ENCODE measurements at places on chromosomes 13 and 19.

DNA sequence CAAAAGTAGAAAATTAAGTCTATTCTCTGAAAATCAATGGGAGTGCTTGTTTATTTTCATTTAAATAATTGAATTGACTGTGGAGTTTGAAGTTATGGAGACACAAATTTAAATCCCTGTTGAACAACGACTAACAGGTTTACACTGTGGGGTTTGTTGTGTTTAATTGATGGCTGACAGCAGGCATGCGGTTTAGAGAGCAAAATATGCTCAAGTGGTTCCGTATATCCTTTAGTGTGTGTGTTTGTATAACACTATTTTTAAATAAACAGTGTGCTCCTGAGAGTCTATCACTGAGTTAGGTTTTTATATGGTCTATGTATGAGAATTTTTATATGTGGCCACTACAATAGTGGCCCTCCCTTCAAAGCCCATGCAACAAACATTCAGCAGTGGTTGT, 332.0 kb downstream of the GPC6 start:
- DNase-seq = no peak

- no peak for DNase-seq
These were observed 2.3 kb downstream of the DYRK1B start for GRCh38 chr19:39831679-39832078.

DNA sequence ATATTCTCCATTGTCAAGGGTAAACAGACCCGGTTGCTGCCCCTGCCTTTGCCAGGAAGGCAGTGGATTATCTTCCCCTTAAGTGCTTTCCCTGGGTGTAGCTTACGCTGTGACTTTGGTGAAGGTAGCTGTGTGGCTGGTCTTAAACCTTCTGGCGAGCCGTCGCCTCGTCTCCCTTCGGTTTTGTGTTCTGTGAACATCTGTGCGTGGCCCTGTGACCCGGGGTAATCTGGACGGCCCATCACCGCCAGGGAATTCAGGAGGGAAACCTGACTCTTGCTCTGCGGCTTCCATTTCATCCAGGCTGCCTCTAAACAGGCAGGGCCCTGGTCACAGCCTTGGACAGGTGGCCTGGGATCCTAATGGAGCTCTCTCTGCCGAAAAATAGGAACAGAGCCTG, 78.7 kb downstream of the SHISA2 start:
- DNase-seq = no peak

GRCh38 chr19:46250076-46250735, 20.7 kb downstream of the IGFL1 start:
- DNase-seq = no peak

DNA sequence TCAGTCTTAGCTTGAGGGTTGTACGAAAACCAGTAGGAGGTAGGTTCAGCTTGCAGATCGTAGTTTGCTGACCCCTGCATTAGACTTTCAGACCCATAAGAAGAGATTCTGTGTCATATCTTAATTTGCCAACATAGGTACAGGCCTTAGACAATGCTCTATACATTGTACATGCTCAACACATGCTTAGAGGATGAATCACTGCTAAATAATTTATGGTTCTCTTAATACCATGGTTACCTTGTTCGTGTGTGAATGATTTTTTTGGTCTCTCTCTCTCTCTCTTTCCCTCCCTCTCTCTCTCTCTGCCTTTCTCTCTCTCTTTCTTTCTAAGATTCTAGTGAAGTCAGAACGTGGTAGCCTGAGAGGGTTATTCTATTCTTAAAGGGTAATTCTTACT, 112.2 kb downstream of the FGF14 start:
- no peak for DNase-seq

GRCh38 chr19:33948651-33949335, 152.1 kb downstream of the KCTD15 start:
- no peak for DNase-seq

DNA sequence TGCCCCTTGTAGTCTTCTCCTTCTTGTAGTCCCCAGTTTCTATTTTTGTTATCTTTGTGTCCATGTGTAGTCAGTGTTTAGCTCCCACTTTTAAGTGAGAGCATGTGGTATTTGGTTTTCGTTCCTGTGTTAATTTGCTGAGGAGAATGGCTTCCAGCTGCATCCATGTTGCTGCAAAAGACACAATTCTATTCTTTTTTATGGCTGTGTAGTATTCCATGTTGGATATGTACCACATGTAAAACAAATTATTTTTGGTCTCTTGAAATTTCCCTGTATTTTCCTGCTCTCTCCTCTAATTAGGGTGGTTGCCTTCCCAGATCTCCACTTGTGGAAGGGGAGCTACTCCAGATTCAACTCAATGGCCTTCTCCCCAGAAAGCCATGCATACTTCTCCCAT, 813.8 kb downstream of the UQCRFS1 start:
- no peak for DNase-seq

DNA sequence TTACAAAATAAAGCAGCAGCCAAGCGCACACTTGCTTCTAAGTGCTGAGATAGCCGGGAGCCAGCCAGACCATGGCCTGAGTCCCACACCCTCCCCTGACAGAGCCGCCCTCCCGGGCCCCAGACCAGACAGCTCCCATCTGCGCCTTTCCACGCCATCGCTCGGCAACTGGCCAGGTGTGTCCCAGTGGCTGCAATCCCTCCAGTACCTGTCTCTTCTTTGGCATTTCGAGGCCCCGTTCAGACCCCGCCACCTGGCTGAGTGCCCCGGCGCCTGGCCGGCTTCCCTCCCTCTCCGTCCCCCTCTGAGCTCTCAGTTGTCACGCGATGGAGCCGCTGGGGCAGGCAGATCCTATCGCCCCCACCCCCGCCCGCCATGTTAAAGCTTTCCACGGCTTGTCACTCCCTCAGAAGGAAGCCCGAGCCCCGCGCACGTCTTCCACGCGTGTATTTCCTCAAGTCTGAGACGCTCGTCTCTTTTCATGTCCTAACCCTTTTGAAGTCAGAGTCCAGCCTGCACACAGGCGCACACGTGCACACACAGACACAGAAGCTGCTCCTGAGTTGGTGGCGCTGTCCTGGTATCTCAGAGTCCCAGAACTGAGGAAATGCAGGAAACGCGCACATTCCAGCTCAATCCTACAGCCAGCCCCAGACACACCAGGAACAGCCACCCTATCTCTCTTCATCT, 7.9 kb downstream of the MLLT1 start:
- DNase-seq = no peak

DNA sequence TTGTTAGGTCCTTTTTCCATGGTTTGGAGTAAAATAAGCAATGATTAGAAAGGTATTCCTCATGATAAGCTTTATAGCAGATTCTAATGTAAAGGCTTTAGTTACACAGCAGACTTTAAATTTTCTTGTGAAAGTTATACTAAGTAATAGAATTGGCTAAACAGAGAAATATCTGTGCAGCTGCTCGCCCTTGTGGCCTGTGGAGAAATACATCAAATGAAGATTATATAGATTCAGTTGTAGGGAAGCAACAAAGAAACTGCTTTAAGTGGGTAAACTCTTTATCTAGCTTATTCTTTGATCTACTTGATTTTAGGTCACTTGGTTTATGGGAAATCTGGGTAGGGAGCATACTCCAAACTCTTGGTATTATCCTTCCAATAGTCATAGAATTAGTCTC, 1269.7 kb upstream of the SPRY2 start:
- no peak for DNase-seq

- DNase-seq = no peak
These were observed 378.2 kb downstream of the FOXO1 start for GRCh38 chr13:40288259-40288658.

DNA sequence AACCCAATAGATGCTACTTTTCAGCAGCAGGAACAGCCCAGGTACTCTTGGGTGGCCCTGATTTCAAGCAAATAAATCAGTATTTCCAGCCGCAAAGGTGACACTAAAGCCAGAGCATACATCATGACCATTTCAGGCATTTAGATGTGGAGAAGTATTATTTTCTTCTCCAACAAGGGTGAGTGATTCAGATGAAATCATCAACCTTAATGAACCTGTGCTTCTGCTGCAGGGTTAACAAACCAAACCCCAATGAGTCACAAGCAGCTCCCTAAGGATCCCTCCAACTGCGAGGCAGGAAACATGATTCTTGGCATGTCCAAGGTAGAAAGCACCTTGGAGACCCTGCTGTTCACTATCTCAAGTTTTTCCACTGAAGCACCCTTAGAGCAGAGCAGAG, 32.7 kb downstream of the MBNL2 start:
- DNase-seq = no peak

DNA sequence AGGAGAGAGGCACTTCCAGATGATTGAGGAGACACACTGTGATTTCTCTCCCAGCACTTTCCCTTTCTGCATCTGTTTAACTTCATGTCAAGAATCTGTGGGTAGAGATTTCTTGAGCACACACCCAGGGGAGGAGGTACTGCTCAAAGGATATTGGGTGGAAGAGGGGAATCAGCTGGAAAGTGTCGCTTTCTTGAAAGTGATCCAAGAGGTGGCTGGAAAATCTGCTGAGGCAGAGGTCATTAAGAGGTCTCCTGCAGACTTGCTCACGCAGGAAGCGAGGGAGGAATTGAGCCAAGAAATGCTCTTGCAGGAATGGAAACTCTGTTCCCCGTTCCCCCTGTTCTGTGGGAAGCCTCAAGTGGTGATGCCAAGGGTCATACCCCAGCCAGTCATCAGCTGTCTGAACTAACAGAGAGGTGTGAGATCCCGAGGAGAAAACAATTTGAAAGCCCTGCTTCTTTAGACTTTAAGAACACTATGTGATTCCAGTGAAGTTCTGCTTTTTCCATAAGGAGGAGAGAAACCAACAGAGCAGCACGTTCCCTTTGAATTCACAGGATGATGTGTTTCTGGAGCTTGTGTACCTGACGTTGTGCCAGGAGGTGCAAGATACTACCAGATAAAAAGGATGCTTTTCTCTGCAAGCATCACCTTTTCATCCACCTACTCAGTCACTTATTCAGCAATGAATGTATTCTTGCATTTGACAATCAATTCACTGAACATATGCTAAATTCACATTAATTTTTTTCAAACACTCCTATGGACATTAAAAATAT, 163.4 kb upstream of the GPR12 start:
- DNase-seq = no peak

DNA sequence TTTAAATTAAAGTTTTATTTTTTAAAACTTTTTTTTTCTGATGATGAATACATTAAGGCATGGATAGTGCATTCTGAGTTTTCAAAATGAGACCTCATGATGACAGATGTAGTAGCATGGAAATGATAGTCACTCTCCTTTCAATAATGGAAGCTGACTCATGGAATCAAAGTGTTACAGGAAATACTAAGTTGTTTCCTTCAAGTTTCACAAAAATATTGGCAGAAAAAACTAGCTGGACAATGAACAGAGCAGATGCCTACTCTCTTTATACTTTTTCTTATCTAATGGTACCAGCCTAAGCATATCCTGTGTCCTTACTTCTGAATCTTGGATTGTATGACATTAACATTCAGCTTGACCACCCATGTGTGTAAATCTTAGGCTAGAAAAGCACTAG, 1337.3 kb downstream of the PCDH9 start:
- DNase-seq = no peak

GRCh38 chr13:24272452-24273161, 36.8 kb upstream of the C1QTNF9 start:
- DNase-seq = no peak

DNA sequence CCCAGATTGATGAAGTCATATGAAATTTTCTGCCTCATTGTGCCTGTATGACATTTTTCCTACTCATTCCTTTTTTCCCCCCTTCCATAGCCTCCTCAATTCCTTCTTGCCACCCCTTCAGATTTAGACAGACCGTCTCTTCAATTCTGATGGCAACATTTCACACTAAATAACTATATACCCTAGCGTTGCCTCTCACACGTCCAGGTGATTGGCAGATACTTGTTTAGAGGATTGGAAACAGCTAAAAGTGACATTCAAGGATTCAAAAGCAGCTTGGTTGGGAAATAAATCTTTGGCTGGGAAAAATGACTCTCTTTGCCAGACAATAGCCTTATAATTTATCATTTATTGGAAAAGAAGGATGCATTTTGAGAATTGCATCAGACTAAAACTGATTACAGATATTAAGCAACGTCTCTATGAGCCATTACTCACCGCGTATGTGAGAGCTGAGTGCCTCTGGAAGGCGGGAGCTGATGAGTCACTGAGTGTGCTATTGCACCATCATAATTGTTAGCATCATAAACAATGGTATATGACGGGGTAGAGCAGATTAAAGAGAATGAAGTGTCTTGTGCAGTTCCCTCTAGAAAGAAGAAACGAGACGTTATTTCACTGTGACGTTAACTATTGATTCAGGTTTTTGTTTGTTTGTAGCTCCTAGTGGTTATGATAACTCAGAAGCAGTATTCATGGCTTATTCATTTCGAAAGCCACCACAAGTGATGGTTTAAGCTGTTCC, 61.1 kb upstream of the FAM216B start:
- DNase-seq = no peak

DNA sequence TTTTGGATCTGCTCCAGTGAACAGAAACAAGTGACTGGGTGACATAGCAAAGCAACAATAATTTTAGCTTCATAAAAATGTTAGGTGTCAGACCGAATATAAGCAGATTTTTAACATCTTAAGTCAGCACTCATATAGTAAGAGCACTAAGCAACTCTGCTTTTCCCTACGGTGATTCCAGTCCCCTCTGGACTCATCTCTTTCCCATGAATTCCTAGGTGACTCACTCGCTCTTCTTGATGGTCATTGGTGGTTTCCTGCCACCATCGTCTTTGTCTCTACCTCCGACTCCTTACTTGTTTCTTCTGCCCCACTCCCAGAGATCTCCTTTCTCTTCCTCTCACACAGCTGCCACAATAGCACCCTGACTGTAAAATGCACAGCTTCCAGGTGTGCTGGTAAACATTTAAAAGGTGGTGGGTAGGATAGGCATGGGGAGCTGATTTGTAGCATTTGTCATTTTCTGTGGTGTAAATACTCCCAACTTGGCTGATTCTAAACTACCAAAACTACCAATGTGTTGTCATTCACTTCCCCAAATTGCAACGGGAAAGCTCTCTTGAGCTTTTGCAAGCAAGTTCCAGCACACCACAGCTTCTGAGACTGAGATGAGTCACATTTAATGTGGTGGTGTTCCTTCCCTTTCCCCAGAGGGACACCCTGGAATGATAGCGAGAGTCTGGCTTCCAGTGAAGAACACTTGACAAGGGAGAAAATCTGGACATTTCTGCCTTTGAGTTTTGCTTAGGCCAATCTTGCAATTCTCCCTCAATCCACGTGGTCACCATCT, 42.8 kb upstream of the CLDN10 start:
- no peak for DNase-seq

DNA sequence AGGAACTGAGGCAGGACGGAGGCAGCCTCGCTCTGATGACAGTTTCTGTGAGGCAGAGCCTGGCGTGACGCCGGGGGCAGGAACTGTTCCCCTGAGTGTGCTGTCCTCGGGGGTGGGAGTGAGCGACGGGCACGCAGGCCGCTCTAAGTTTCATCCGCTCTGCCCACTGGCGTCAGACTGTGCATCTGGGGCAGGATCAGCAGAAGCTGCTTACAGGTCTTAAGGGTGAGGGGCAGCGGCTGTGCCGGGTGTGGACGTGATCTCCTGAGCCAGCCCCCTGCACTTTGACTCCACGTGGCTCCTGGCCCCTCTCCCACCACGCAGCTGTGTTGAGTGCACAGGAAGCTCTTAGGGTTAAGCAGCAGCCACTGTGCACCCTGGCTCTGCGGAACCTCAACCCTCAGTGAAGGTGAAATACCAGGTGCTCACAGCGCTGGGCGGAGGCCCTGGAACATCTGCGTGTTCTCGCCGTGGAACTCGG, 1.5 kb downstream of the GRK1 start:
- no peak for DNase-seq

GRCh38 chr13:102405499-102406100, 3.8 kb upstream of the FGF14 start:
- no peak for DNase-seq

Measured in stimulated activated CD8-positive, alpha-beta memory T cell treated with anti-CD3 and anti-CD28 coated beads, Interleukin-15, amount 100 ng/mL, for 24 hours (primary cell).